B cell (primary cell): ENCODE measurements at places on chromosomes 7 and 10. TPM values are rescaled to one million over a fixed set of nuclear protein-coding genes. Genes with fewer than 3 reads are reported as not detected.

GRCh38 chr10:73588656-73589055, 2.5 kb downstream of the USP54 start:
- DNase-seq: no peak

DNA sequence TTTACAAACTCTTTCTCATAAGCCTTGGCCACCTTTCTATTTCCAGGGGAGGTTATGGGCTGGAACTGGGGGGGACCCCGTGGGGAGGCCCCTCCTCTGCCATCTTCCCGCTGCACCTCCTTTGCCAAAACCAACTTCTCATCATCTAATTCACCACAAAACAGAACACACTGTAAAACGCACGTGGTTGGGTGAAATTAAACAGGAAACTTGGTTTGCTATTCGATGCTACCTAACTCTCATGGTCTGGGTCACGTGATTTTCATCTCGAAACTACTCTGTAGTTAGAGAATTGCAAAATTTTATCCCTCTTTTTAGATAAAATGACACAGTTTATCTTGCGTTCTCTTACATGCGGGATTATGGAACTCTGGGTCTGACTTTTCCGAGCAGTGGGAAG, 242.0 kb downstream of the ZMYND11 start:
- no peak for DNase-seq

GRCh38 chr10:79496896-79497295, 15.4 kb upstream of the EIF5AL1 start:
- DNase-seq: no peak

- DNase-seq: peak; percentile 33
Measured at GRCh38 chr7:20786421-20786778, 286 bp downstream of the SP8 start.

GRCh38 chr10:110426294-110427181, 71.2 kb upstream of the DUSP5 start:
- DNase-seq: no peak

DNA sequence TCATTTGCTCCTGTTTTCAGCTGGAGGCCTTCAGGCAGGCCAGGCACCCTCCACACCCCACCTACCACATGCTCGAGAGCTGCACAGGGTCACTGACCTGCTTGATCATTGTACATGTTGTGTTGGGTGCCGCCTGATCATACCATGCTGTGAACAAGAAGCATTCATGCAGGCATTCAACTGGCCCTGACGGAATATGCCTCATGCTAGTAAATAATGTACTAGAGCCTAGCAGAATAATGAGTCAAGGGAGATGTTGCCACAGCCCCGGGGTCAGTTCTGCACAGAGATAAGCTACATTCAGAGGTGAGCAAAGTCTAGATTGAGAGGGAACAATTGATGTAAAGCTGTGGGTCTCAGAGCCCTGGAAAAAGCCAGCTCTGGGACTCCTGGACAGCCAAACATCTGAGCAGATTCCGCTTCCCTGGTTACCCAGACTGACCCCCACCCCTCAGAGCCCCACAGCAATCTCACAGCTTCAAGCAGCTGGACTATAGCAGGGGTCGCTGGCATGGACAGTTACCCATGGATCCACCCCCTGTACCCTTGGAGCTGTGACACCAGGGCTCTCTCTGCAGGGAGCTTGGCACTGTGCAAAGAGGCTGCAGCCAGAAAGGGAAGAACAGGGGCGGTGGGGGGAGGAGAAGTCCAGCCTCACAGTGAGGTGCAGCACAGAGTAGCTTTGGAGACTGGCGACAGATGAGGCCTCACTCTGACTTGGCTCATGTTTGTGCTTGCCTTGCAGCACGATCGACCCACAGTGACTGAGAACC, 86.6 kb downstream of the FRMPD2 start:
- no peak for DNase-seq

- no peak for DNase-seq
Measured at GRCh38 chr7:71705217-71705616, 573.3 kb downstream of the GALNT17 start.

- no peak for DNase-seq
Measured at GRCh38 chr7:128390871-128391565, 18.8 kb downstream of the IMPDH1 start.

GRCh38 chr7:99142727-99143520, 984 bp downstream of the SMURF1 start:
- DNase-seq: peak; percentile 92

GRCh38 chr10:117431160-117431559, 55.9 kb upstream of the PDZD8 start:
- DNase-seq: no peak

DNA sequence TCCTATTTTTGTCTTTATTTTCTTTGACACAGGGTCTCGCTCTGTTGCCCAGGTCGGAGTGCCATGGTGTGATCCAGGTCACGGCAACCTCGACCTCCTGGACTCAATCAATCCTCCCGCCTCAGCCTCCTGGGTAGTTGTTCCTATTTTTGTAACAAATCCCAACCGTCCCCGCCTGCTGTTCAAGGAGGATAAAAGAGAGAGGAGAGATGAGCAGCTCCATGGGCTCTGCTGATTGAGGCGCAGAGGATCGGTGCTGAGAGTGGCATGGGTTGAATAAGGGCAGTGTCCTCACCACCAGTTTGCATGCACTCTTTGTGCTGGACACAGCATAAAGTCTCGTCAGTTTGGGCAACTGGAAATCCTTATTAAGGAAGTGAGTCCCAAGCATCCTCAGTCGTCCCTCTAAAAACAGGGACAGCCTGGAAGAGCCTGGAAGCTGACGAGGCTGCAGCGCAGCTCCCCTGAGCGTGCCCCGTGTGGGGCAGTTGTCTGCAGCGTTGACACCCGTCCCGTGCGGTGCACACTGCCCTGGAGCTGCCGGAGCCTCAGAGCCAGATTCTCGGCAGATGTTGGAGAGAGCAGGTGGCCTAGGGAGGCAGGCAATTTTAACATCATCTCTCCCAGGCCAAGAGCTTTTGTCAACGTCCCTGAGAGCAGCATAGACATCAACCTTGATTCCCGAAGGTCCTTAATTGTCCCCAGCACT, 404.2 kb upstream of the RNF32 start:
- no peak for DNase-seq

- DNase-seq: no peak
Measured at GRCh38 chr7:3616306-3616705, 315.3 kb downstream of the SDK1 start.

DNA sequence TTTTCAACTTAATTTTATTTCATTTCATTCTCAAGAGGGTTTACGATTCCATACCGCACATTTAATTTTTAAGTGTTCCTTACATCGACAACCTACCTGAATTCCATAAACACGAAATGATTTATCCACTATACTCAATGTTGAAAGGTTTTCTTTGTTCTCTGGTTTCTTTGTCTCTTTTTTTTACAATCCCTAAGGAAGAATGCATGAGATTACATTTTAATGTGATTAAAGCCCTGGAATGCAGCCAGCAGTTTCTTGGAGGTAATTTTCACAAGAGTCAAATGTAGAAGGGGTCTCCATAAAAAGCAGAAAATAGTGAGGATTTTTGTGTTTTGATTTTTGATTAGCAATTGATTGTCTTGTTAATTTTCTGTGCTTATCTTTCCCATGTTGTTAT, 59.2 kb upstream of the ADCY1 start:
- no peak for DNase-seq

- DNase-seq: no peak
Measured at GRCh38 chr7:143422033-143422432, 13.4 kb upstream of the EPHA1 start.

DNA sequence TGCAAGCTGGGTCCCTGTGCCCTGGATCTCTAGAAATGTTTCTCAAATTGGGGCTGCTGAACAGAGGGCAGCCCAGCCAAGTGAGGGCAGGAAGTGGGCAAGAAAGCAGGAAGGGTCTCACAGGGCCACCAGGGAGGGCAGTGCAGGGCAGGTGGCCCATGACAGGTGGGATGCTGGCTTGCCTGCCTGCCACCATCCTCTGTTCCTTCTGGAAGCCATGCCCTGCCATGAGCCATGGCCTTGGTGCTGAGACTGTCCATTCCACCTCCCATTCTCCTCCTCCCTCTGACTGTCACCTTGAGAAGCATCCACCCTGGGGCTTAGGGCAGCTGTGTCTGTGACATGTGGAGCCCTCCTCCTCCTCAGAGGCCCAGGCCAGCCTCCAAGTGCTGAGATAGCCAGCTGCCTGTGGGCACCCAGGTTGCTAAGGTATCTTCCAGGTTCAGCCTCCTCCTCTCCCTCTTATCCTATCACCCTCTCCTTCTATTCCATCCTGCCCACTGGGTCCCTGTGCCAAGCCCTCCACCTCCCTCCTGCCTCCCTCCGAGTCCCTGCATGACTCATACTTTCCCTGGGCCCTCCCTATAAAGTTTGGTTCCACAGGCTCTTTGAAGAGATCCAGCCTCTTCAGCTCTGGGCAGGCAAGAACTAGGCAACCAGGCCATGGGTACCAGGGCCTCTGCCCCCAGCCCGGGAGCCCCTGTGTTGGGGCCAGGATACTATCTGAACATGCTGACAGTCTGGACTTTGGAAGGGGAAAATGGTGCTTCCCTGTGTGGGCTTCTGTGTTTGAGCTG, 1.3 kb downstream of the VSIR start:
- DNase-seq: peak; percentile 27

DNA sequence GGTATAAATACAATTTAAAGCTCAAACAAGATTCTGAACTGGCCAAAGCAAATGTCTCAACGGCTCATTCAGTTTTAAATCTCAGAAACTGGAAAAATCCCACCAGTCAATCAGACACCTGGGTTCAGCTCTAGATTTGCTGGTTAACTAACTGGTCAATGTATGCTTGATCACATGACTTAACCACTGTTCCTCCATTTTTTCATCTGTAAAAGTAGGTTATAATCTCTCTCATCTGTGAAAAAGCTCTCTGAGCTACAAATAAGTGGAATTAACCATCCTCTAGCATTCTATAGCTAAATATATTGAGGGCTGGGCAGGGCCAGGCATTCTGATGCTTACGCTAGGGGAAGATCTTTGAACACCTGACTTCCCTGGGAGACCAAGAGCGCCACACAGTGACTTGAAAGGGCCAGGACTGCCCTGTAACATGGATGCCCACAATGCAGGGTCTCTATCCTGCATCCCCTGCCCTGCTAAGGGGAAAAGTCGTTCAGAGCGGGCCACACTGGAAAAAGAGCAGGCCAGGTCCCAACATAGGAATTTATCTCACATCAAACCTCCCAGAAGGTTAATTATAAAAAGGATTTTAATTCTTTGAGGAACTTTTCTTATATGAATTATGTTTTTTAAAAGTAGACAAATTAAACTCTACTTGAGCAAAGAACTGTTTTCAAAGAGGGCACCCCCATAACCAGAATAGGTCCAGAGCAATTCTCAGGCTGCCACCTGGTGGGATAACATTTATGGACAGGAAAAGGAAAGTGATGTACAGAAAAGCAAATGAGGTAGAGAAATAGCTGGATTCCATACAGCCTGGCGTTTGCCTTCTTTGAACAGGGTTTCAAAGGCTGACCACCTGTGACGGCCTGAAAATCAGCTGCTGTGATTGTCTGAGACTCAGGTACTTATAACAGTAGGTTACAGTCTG, 1.8 kb downstream of the RP9 start:
- peak; percentile 69 for DNase-seq

- DNase-seq: no peak
Measured at GRCh38 chr7:44521347-44522095, 19.6 kb downstream of the NPC1L1 start.

DNA sequence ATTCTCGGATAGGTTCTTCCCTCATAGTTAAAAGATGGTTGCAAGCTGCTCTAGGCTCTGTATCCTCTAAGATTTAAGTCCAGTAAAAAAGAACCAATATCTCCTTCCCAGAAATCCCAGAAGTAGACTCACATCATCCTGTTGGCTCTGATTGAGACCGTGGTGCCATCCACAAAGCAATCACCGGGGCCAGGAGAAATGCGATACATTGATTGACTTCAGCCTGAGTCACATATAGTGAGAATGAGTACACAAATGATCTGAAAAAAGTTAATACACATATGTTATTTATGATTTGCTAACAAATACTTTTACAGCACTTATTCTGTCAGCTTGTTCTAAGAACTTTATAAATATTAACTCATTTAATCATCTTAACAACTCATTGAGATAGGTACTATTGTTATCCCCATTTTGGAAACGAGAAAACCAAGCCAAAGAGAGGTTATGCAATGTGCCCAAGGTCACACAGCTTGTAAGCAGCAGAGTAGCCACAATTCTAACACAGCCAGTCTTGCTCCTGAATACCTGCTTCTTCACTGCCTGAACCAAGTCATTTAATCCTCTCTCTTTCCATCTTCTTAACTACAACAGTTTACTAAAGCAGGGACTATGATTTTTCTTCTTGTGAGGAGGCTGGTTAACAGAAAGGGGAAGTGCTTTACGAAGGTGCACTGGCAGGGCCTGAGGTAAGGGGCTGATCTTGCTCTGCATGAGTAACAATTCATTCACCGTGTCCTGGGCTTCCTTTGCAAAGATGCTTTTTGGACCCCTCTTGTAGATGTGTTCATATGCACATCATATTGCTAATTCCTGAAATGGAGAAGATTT, 177.0 kb downstream of the REEP3 start:
- DNase-seq: peak; percentile 66

DNA sequence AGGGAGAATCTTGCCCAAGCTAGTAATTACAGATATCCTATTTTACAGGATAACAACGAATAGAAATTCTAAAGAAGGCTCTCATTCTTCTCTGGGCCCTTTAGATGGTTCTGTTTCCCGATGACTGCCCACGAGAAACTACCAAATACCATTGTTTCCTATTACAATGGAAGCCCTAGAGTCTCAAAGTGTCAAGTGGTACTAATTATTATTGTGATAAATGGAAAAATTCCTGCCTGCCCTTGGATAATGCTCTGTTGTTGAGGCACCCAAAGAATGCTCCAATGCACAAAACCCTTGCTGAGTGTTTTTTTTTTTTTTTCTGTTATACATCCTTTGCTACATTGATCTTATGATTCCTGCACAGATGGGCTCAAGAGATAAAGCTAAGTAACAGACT, 504.5 kb downstream of the XPNPEP1 start:
- no peak for DNase-seq

DNA sequence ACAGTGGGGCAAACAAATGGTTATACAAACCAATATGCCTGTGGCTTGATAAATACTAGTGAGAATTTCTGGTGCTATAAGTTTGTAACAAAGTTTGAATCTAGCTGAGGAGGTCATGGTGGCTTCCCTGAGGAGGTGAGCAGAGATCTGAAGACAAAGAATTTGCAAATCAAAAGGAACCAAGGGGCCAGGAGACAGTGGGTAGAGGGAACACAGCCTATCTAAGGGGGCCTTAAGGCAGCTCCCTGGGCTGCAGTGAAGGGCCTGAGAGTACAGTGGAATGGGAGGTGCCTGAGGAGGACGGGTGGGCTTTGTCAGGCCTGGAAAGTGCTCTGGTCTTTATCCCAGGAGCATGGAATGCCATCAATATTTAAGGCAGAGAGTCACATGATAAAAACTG, 21.8 kb downstream of the RNF133 start:
- DNase-seq: no peak

COL26A1 gene
- not detected in 2 replicates for polyA plus RNA-seq

GNAI1 gene
- 0.27 TPM in 1 of 2 replicates, not detected in the other for polyA plus RNA-seq

MRLN gene
- not detected in 2 replicates for polyA plus RNA-seq

OR9A2 gene
- not detected in 2 replicates for polyA plus RNA-seq

ELFN1 gene
- polyA plus RNA-seq: 0.03 TPM in 1 of 2 replicates, not detected in the other
